ENCODE measurements at places on chromosomes 6 and 20.

DNA sequence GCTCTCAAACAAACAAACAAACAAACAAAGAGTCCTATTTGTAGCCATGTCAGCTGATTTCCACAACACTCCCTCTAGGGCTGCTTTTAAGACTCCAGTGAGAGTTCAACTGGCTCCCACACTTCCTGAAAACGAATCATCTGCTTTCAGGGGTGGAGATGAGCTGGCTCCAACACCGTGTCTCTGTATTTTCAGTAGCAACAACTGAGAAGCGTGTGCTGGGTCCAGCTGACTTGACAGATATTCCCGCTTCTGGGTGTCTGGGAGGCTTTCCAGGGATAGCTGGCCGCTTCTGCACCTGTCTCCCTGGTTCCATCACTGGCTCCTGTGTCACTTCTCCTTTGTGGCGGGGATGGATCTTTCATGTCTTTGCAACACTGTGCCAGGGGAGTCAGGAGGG is 272.5 kb upstream of the SOX4 start:
- no peak for DNase-seq

- no peak for DNase-seq
These were observed 653 bp downstream of the LMBRD1 start for GRCh38 chr6:69796073-69796641.

DNA sequence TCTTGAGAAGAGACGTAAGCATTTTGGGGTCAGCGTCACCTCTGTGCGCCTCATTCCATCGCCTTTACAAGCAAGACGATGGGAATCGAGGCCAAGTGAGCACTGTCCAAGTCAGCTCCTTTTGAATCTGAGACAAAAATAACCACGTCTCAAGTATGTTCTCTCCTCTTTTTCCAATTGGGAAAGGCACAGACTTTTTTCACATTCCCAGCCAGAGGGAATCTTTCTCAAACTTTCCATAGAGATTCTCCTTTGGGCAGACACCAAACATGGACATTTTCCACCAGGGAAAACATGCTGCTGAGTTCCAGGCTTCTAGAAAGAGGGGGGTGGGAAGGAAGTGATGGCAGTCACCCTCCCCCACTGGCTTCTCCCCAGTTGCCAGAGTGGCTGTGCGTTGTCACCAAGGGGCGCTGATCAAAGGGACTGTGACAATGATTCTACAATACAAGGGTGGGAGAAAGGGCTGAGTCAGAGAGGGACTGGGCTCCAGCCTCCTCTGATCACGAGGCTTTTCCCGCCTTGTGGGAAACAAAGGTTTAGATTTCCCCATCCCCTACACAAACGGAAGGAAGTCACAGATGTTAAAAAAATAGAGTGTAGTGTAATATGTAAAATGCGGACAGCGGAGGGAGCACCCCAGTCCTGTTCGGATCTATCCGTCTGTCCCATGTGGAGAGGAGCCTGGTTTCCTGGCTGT is 281.9 kb upstream of the RNF24 start:
- peak; percentile 71 for DNase-seq

DNA sequence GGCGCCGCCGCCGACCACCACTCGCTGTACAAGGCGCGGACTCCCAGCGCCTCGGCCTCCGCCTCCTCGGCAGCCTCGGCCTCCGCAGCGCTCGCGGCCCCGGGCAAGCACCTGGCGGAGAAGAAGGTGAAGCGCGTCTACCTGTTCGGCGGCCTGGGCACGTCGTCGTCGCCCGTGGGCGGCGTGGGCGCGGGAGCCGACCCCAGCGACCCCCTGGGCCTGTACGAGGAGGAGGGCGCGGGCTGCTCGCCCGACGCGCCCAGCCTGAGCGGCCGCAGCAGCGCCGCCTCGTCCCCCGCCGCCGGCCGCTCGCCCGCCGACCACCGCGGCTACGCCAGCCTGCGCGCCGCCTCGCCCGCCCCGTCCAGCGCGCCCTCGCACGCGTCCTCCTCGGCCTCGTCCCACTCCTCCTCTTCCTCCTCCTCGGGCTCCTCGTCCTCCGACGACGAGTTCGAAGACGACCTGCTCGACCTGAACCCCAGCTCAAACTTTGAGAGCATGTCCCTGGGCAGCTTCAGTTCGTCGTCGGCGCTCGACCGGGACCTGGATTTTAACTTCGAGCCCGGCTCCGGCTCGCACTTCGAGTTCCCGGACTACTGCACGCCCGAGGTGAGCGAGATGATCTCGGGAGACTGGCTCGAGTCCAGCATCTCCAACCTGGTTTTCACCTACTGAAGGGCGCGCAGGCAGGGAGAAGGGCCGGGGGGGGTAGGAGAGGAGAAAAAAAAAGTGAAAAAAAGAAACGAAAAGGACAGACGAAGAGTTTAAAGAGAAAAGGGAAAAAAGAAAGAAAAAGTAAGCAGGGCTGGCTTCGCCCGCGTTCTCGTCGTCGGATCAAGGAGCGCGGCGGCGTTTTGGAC is 2.0 kb downstream of the SOX4 start:
- DNase-seq, result peak; percentile 65

- DNase-seq, result no peak
These were observed 28.2 kb upstream of the PAX1 start for GRCh38 chr20:21677261-21677660.

- DNase-seq, result no peak
These were observed 81.7 kb upstream of the CD83 start for GRCh38 chr6:14035874-14036273.

DNA sequence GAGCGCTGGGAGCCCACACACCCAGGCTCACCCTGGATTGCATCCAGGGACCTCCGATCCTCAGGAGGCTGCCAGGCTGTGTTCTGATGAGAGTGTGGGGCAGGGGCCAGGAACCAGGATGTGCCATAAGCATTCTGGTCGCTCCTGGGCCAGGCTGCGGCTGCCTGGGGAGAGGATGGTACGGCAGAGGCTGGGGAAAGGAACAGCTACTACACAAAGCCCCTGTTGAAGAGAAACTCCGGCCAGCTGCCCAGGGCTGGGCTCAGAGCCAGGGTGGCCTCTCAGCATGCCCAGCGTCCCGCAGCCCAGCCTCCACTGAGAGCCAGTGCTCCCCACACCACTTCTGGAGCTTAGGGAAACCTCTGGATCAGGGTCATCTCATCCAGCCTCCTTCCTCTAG is 21.7 kb upstream of the OCSTAMP start:
- peak; percentile 84 for DNase-seq

- no peak for DNase-seq
These were observed 26.6 kb upstream of the TGM2 start for GRCh38 chr20:38191654-38192053.

- no peak for DNase-seq
These were observed 11.5 kb upstream of the IPCEF1 start for GRCh38 chr6:154367839-154368695.

- no peak for DNase-seq
These were observed 4.6 kb upstream of the ZSCAN9 start for GRCh38 chr6:28220257-28221133.

DNA sequence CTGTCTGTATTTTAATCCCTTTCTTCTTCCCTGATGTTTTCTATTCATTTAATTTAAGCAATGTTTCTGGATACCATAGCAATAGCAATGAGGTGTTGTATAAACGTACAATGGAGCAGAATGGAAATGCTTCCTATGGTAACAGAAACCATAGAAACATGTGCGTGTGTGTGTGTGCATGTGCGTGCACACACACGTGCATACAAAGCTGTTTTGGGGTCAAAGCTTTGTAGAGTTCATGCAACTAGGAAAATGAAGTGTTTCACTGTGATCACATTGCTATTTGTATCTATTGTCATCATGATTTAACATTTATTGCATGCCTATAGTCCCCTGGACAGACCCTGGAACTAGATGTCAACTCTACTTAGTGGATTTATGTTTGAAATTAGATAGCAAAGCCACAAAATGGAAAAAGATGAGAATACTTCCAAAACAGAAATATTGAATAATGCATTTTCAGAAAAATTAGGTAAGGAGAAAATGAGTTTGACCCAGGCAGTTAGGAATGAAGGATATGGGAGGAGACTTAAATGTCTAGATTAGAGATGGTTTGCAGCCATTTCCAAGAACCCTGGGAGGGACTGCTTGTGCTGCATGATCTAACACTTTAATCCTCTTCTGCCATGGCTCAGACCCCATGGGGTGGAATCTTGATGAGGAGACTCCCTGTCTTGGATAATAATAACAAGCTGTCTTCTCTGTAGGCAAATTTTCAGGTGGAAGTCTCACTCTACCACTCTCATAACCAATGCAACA is 124.4 kb downstream of the TRMT11 start:
- no peak for DNase-seq

DNA sequence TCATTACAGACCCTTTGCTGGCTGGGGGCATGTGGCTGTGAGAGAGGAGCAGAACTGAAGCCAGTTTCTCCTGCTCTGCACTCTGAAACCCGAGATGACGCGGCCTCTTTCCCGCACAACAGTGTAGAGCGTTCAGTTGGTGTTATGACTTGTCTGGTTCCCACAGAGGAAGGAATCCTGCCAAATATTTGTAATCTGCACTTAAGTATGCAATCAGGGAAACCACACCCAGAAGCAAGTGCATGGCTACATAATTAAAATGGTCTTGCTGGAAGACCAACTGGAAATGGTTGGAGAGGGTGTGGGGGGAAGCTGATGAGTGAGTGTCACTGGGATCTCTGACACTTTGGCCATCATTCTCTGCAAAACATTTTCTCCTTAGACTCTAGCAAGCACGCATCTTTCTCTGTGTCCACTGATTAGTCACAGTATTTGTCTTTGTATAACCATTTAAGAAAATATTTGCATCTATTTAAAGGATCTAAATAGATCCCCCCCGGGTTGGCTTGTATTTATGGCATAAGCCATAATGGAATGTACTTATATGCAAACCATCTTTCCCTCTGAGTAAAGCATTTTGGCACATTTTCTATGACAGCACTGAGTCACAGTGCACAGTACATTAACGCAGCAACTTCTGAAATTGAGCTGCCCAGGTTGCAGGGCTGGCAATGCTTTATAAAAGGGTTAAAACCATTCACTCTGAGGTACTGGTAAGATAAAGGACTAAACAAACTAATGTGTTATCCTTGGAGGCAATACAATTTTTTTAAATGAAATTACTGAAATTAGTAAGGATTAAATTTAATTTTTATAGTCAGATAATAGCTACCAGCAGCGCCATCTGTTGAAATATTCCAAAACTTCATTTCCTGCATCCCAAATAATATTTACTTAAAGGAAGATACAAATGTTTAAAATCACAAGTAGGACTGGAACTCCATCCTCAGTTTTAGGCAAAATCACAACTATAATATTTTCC is 76.7 kb downstream of the FOXC1 start:
- DNase-seq, result peak; percentile 61

DNA sequence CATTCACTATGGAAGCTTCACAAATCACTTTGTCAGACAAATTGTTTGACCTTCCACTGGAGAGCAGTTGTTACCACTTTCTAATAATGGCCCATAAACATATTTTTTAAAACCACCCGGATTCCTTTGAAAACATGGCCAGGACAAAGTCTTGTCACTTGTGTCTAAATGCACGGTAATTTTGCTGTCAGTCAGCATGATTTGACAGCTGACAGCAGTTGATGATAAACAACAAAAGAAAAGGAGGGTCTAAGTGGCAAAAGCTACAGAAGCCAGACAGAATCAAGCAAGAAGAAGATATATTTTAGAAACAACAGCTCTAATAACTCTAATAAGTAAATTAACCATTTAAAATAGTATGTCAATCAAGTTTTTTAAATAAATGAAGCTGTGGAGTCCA is 27.7 kb upstream of the CARMIL1 start:
- no peak for DNase-seq

- no peak for DNase-seq
These were observed 553.7 kb downstream of the CD109 start for GRCh38 chr6:74249658-74250057.

DNA sequence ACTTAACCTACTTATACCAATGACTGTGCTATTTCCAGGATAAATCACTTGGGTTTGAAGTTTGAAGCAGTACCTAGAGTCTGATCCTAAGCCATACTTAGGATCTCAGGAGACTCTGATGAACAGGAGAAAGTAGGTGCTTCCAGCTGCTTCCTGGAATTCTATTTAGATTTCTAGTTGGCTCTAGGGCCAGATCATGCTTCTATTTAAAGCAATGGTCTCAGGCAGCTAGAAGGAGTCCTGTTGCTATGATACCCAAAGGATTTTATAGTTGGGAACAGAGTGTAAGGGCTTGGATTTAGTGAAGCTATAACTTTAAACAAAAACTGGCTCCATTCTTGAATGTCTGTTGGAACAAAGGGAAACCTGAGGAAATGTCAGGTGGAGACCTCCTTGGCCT is 52.4 kb upstream of the TINAG start:
- no peak for DNase-seq

DNA sequence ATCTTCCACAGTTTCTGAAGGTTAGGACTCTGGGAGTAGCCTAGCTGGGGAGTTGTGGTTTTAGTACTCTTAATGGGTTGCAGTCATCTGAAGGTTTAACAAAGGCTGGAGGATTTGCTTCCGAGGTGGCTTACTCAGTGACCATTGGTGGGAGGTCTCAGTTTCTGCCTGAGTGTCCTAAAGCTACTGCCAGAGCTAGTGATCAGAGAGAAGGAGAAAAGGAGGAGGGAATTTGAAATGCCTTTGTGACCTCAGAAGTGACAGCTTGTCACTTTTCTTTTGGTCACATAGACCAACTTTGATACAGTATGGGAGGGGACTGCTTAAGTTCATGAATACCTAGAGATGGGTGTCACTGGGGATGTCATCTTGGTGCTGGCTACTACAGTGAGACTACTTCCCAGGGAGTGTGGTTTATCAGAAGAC is 41.3 kb downstream of the NCOA3 start:
- no peak for DNase-seq

- DNase-seq, result peak; percentile 33
These were observed 14.5 kb downstream of the NPEPL1 start for GRCh38 chr20:58706975-58707681.

GRCh38 chr6:36577301-36577700 is 16.9 kb upstream of the SRSF3 start:
- DNase-seq, result no peak

DNA sequence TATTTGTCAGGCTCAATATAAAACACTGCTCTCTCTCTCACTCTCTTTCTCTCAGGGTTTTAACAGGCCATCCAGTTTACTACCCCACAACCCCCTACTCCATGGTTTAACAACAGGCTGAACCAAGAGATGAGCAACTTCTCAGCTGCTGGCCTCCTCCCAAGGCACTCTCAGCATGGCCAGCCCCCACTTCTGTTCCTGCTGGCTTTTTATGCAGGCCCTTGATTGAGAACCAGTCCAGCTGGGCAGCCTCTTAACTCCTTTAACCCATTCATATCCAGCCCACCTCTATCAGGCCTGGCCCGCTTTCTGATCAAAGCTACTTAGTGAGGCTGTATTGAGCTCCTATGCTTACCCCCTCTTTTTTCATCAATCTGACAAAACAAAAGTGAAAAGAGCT is 346.8 kb upstream of the POU3F2 start:
- DNase-seq, result no peak

GRCh38 chr6:88992741-88993552 is 29.5 kb upstream of the RNGTT start:
- no peak for DNase-seq

- no peak for DNase-seq
These were observed 27.1 kb downstream of the CDS2 start for GRCh38 chr20:5153612-5154542.

DNA sequence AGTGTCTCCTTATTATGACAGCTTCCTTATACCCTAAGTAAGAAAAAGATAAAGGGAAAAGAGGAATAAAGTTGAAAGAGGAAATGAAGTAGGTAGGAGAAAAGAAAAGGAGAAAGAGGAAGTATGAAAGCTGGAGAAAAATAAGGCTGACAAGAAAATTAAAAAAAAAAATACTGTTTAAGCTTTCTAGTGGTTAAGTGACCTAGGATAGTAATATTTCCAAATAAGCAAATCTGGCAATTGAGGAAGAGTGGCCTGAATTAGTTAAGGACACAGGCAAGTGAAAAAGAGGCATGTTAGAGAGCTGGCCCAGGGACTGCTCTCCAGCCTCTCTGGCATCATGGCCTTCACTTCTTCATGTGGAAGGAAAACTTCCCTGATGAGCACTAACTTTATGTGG is 76.5 kb upstream of the ADGRF1 start:
- DNase-seq, result no peak
